Motor neuron (in vitro differentiated cells): ENCODE measurements at places on chromosomes 7 and 10. TPM values are rescaled to one million over a fixed set of nuclear protein-coding genes. Genes with fewer than 3 reads are reported as not detected.

Gene MMD2
- 0.43 and 1.1 TPM in 2 replicates for total RNA-seq

Gene GIMAP7
- 0.34 and 0.38 TPM in 2 replicates for total RNA-seq

Gene GNAI1
- total RNA-seq, result 25.5 and 29.8 TPM in 2 replicates

Gene TMEM176A
- total RNA-seq, result 31.7 and 33.8 TPM in 2 replicates

Gene THSD7A
- total RNA-seq, result 12.3 and 15.4 TPM in 2 replicates

DNA sequence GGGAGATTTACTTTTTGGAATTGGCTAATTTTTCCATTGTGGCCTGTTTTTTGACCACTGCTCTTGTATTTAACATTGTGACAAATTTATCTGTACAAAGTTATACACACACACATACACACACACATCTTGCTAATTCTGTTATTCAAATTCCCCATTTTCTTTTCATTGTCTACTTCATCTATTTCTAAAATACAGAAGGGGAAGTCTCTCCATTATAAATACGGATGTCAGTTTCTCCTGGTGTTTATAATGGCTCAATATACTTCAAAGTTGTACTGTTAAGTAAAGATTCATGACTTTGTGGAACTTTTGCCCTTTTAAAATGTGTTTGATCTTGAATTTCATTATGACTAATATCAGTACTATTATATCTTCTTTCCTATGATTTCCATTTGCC, 81.0 kb downstream of the CNOT4 start:
- ATAC-seq, result no peak

DNA sequence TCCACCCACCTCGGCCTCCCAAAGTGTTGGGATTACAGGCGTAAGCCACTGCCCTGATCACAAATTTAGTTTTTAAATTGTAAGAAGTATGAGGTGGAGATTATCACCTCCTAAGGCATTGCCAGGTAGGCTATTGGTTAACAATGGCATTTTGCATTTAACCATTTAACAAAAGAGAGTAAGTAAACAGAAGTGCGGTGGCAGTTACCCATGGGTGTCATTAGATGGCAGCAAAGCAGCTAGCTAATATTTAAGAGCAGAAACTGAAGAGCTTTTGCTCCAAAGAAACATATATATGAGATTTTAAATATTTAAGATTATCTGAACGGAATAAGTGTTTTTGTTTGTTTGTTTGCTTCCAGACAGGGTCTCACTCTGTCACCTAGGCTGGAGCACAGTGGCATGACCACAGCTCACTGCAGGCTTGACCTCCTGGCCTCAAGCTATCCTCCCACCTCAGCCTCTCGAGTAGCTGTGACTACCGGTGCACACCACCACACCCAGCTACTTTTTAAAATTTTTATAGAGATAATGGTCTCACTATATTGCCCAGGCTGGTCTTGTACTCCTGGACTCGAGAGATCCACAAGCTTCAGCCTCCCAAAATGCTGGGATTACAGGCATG, 325.5 kb upstream of the C7orf33 start:
- ATAC-seq, result no peak

Gene H2BK1
- total RNA-seq, result not detected in 2 replicates

- no peak for ATAC-seq
These were observed 45.4 kb upstream of the MACROH2A2 start for GRCh38 chr10:70007116-70007820.

GRCh38 chr7:151107882-151108281, 21.6 kb downstream of the AGAP3 start:
- no peak for ATAC-seq

GRCh38 chr7:37289781-37290180, 158.9 kb downstream of the ELMO1 start:
- no peak for ATAC-seq

Gene ZNF736
- 0.46 and 0.57 TPM in 2 replicates for total RNA-seq

DNA sequence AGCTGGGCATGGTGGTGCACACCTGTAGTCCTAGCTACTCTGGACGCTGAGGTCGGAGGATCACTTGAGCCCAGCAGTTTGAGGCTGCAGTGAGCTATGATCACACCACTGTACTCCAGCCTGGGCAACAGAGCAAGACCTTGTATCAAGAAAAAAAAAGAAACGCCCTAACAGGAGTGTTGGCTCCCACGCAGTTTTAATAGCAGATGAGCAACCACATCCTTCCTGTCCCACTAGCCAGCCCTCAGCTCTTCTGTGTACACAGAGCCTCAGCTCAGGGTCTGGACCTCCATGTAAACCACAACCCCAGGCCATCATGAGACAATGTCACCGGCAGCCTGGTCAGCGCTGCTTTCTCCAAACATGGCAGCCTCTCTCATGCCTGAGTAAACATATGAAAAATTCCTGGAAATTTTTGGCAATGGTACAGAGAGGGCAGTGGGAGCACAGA, 108.2 kb downstream of the PIP4K2A start:
- ATAC-seq, result no peak

Gene OR13A1
- total RNA-seq, result 0.05 and 0.19 TPM in 2 replicates

DNA sequence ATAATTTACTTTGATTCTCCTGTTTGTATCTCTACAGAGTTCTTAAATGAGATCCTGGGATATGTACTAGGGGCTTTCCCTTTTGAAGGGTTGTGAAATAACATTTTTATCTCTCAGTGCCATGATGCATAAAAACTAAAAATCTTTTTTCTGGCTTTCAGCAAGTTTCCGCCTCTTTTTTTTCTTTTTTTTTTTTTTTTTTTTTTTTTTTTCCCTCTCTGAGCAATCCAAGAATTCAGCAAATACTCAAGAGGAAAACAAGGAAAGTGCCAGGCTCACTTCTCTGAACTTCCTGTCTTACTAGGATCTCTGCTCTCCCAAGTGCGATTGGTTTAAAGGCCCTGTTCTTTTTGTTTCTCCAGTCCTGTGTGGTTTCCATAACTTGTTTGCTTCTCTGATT, 79.9 kb downstream of the HYCC1 start:
- no peak for ATAC-seq

DNA sequence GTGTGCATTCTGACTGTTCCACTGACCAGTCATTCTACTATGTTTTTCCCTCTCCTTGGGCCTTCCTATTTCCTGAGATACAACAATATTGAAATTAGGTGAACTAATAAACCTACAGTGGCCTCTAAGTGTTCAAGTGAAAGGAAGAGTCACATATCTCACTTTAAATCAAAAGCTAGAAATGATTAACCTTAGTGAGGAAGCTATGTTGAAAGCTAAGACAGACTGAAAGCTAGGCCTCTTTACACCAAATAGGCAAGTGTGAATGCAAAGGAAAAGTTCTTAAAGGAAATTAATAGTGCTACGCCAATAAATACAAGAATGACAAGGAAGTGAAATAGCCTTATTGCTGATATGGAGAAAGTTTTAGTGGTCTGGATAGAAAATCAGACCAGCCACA, 5.7 kb upstream of the DYNC1I1 start:
- no peak for ATAC-seq

DNA sequence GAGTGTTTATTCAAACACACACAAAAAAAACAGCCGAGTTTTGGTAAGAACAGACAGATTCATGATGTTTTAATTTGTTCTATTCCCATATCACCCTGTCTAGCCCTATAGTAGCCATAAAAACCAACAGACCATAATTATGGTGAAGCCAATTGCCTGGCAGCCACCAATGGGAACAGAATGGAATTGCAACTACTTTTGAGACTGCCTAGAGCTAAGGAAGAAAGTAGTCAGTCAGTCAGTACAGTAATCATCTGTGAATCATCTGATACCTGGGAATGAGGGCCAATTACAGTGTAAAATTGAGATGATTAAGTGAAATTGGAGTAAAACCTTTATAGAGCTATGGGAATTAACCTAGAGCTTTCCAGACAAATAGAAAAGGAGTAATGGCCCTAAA, 952.7 kb upstream of the KCND2 start:
- no peak for ATAC-seq

DNA sequence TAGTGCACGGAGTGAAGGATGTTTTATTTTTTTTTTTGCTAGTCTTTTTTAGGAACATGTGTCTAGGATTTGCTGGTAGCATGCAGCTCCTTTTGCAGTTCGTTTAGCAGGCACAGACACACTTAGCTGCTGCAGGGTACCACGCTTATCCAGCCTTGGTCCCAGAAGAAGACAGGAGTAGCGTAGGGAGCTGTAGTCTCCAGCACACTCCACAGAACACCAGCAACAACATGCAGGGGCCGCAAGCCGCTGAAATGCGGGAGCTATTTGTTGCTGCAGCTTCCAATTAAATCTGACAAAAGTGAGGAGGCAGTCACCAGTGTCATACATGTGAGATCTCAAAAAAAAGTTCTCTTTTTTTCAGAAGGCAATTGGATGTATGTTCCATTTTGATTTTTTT, 486.2 kb upstream of the KLF6 start:
- no peak for ATAC-seq

Gene SUN3
- not detected in 2 replicates for total RNA-seq

DNA sequence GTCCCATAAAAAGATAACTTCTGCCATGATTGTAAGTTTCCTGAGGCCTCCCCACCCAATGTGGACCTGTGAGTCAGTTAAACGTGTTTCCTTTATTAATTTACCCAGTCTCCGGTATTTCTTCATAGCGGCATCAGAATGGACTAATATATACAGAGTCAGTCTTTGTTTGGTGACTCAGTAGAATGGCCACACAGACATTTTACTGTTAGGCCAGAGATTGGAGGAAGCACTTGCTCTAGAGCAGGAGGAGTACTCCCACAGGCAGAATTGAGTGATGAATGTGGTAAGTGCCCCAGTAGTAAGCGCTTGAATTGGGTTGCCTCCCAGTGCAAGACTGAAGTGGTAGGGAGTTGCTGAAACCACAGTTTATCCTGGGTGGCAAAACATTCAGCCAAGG, 149.5 kb upstream of the SMIM30 start:
- ATAC-seq, result no peak

- no peak for ATAC-seq
These were observed 111.6 kb upstream of the GLI3 start for GRCh38 chr7:42348631-42349030.
